ENCODE measurements at places on chromosomes 1 and 21.

DNA sequence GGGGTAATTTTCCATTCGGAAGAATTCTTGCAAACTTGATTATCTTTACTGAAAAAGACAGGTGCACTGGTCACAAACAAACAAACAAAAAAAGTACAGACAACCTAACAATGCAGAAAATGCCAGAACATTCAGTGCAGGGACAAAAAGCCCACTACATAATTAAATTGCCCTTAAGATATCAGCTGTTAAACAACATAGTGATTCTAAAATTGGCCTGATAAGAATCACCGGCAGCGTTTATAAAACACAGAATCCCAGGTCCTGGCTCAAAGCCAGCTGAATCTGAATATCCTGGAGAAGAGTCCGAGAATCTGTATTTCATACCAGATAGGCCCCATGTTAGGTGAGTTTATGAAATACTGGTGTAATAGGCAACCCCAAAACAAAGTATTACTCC is 6.1 kb downstream of the PLPP3 start:
- DNase-seq, result no peak

GRCh38 chr1:198337886-198338285 is 181.1 kb downstream of the NEK7 start:
- DNase-seq, result no peak

GRCh38 chr21:32698286-32698685 is 29.5 kb downstream of the SYNJ1 start:
- no peak for DNase-seq

- no peak for DNase-seq
These were observed 15.1 kb upstream of the RBM8A start for GRCh38 chr1:145942405-145942804.

GRCh38 chr1:117815926-117816325 is 113.5 kb downstream of the GDAP2 start:
- no peak for DNase-seq
